Upper lobe of right lung (tissue), 1 donor: ENCODE measurements at places on chromosomes 3 and 15.

GRCh38 chr15:60301024-60301423 is 96.8 kb downstream of the ANXA2 start:
- DNase-seq: no peak

DNA sequence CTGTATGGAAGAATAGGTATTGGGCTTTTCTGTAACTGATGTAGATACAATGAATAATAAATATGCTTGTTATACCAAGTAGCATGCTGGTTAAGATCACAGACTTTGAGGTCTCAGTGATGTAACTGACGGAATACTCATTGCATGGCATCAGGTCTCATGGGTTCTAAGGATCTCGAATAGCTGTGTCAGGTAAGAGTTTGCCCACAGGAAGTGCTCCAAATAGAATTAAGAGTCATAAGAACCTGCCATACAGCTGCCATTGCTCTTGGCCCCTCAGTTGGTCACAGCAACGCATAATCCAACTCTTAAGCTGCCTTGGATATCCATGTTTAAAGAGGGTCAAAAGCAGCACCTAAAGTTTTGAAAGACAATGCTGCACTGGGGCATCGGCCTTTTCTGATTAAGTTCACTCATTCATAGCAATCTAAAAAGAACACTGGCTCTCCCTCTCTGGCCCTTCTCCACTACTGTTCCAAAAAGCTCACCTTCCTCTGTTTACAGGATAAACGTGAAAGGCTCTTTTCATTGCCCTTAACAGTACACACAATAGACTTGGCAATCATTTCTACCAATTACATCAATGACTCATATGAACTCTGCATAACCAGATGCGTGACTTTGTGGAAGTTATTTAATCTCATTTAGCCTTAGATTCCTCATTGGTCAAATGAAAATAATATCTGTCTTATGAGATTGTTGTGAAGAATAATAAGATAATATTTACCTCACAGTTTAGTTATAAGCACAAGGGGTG is 74.6 kb downstream of the ZBTB20 start:
- DNase-seq: no peak

GRCh38 chr15:62665449-62665848 is 377.1 kb upstream of the TPM1 start:
- DNase-seq: no peak

GRCh38 chr15:33699691-33700447 is 268.4 kb upstream of the CHRM5 start:
- DNase-seq: no peak

GRCh38 chr15:83010709-83011270 is 649 bp downstream of the C15orf40 start:
- peak; percentile 87 for DNase-seq

GRCh38 chr15:89205991-89206585 is 15.3 kb downstream of the RLBP1 start:
- no peak for DNase-seq

DNA sequence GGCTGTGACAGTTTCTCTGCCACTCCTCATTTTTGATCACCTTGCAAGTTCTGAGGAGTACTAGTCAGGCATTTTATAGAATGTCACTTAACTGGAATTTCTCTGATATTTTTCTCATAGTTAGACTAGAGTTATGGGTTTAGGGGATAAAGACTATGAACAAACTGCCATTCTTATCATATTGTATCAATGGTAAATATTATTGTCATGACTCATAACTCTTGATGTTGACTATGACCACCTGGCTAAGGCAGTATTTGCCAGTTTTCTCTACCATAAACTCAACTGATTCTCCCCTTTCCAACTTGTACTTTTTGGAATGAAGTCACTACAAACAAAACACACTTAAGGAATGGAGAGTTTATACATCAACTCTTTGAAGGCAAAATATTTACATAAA is 22.7 kb upstream of the OR5K1 start:
- DNase-seq: no peak

- no peak for DNase-seq
These were observed 87.0 kb downstream of the KLHL25 start for GRCh38 chr15:85707519-85708338.

DNA sequence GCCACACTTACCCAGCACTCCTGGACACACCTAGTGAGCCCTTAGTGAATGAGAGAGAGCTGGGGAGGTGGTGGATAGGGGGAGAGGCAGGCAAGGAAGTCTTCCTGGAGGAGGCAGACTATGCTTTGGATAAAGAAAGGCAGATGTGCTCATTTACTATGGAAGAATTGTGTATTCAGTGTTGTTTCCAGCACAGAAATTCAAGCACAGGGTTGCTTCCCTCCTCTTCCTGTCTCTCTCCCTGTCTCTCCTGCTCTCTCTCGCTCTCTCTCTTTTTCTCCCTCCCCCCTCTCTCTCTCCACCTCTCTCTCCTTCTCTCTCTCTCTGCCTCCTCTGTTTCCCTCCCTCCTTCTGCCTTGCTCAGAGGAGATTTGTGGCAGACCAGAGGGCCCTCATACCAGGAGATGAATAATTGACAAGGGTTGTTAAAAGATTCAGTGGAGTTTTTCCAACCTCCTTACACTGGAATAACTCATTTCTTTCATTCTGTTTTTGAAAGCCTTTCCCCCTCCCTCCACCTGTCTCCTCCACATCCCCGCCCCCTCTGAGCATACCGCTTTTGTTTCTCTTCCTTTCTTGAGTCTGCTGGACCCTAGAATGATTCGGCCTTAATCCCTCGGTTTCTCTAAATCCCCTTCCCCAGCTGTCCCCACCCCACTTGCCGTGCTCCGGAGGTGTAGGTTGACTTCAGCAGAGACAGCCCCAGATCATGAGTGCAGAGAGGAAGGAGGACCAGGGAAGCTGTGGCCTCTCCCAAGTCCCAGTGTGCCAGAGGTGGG is 65.6 kb downstream of the CCDC33 start:
- no peak for DNase-seq

DNA sequence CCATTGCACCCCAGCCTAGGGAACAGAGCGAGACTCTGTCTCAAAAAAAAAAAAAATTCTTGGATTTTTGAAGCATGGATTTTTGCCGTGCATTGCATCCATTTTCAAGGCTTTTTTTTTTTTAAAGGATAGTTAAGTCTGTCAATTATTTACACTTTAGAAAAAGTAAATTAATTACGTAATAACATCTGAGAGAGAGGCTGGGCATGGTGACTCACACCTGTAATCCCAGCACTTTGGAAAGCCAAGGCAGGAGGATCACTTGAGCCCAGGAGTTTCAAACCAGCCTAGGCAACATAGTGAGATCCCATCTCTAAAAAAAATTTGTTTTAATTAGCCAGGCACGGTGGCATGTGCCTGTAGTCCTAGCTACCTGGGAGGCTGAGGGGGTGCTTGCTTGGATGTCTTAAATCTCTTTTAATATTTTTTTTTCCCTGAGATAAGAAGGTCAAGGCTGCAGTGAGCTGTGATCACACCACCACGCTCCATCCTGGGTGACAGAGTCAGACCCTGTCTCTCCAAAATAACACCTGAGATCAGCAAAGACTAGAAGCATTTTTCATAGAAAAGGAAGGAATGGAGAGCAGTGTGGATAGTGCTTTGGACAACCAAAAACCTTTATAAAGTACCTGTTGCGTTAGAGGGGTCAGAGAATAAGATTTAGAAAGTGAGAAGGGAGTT is 6.8 kb upstream of the SENP7 start:
- no peak for DNase-seq

- no peak for DNase-seq
These were observed 72.1 kb upstream of the TPRG1 start for GRCh38 chr3:189099505-189100290.

DNA sequence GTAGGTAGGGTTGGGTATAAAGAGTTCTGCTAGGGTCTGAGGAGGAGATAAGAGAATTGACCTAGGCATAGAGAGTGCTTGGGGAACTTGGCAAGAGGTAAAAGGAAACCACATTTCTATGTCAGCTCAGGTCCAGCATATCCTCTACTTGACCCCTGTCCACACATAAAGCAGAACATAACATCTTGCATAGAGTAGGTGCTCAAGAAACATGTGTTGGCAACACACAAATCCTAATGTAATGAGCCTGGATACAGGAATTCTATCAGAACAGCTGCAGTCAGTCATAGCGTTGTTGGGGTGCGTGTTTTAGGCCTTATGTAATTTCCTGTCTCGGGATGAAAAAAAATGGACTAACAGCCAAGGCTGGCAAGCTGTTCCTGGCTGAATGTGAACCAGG is 35.0 kb upstream of the PLCL2 start:
- DNase-seq: no peak

- DNase-seq: no peak
These were observed 161.6 kb downstream of the MYRIP start for GRCh38 chr3:39970982-39971381.

- DNase-seq: no peak
These were observed 151.1 kb downstream of the DOCK3 start for GRCh38 chr3:50825841-50826240.

- no peak for DNase-seq
These were observed 60.8 kb upstream of the SNRPA1 start for GRCh38 chr15:101355678-101356464.

GRCh38 chr3:65391068-65391467 is 647.6 kb downstream of the MAGI1 start:
- no peak for DNase-seq

- peak; percentile 71 for DNase-seq
These were observed 240.7 kb downstream of the SHOX2 start for GRCh38 chr3:157865352-157866000.
